ENCODE measurements at places on chromosomes 16 and 17. TPM values are rescaled to one million over a fixed set of nuclear protein-coding genes. Genes with fewer than 3 reads are reported as not detected.

The PIK3R6 gene
- total RNA-seq: not detected

The TEKT5 gene
- under 0.01 TPM for total RNA-seq

The CNTNAP1 gene
- total RNA-seq: 15.6 TPM

The GDPD1 gene
- 3.1 TPM for total RNA-seq

The MFAP4 gene
- 4.0 TPM for total RNA-seq

The CTF1 gene
- total RNA-seq: 4.4 TPM

The HBM gene
- not detected for total RNA-seq

The VAT1L gene
- total RNA-seq: 42.5 TPM

The SAMD14 gene
- 1.8 TPM for total RNA-seq

The C17orf67 gene
- 1.1 TPM for total RNA-seq

The HOXB13 gene
- 1.6 TPM for total RNA-seq

The TMEM204 gene
- total RNA-seq: 9.6 TPM

The APOH gene
- total RNA-seq: not detected

The METTL26 gene
- 106 TPM for total RNA-seq

The ABCA10 gene
- 2.2 TPM for total RNA-seq

The KRT25 gene
- not detected for total RNA-seq

The PSMC3IP gene
- 1.3 TPM for total RNA-seq

The ABCC11 gene
- under 0.01 TPM for total RNA-seq

The BBS2 gene
- 40.0 TPM for total RNA-seq

The SLC16A3 gene
- total RNA-seq: 347 TPM

The AGRP gene
- not detected for total RNA-seq

The KCNH4 gene
- not detected for total RNA-seq

The SEZ6 gene
- total RNA-seq: not detected

The THUMPD1 gene
- total RNA-seq: 83.5 TPM

The ATP1B2 gene
- not detected for total RNA-seq

The UMOD gene
- total RNA-seq: not detected

The NPIPA2 gene
- total RNA-seq: 0.44 TPM

The PLEKHM1 gene
- 23.4 TPM for total RNA-seq

The HNF1B gene
- total RNA-seq: not detected

The NRN1L gene
- not detected for total RNA-seq

The FBXO39 gene
- 0.22 TPM for total RNA-seq

The EXOC3L1 gene
- not detected for total RNA-seq

The CCL7 gene
- total RNA-seq: 3.4 TPM

The OR1F1 gene
- not detected for total RNA-seq

The ADGRG3 gene
- total RNA-seq: not detected

The SLFN11 gene
- total RNA-seq: 53.2 TPM

The RILP gene
- 7.0 TPM for total RNA-seq

The ZG16B gene
- 0.29 TPM for total RNA-seq

The TMEM235 gene
- total RNA-seq: not detected

The MYLK3 gene
- total RNA-seq: 0.14 TPM

The PLEKHH3 gene
- 11.0 TPM for total RNA-seq

The ZP2 gene
- total RNA-seq: not detected
